Left colon (tissue), 2 donors: ENCODE measurements at places on chromosomes 13 and 19. TPM values are rescaled to one million over a fixed set of nuclear protein-coding genes. Genes with fewer than 3 reads are reported as not detected.

FUT6 gene
- total RNA-seq = 61.6 TPM

- DNase-seq = no peak
Observed at GRCh38 chr13:66933994-66934393, 296.1 kb downstream of the PCDH9 start.

FPR1 gene
- total RNA-seq = 1.3 TPM

GRIK5 gene
- 1.0 TPM for total RNA-seq

ZNF726 gene
- 2.2 TPM for total RNA-seq

LYL1 gene
- 2.0 TPM for total RNA-seq

C1QTNF9B gene
- total RNA-seq = not detected

DNA sequence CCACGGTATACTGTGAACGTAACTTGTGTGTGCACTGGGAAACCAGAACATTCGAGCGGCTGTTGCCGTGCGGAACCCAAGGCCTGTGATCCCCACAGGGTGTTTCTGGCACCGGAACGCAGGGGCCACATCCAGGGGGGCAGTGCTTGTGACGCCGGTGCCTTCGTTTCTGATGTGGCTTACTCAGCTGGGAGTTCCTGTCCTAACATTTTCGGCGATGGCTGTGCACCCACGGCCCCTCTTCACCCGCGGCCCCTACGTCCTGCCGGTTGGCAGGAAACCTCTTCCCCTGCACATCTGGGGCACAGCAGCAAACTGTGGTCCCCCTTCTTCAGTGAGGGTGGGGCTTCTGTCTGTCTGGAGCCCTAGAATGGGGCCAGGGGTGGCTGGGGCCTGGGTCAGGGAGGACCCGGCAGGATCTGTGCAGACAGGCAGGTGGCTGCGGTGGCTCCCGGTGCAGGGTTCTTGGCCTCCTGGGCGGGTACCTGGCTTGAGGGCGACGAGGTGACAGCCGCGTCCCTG lies 26.2 kb downstream of the CSNK1G2 start:
- no peak for DNase-seq
